ENCODE measurements at places on chromosomes 2 and 18.

DNA sequence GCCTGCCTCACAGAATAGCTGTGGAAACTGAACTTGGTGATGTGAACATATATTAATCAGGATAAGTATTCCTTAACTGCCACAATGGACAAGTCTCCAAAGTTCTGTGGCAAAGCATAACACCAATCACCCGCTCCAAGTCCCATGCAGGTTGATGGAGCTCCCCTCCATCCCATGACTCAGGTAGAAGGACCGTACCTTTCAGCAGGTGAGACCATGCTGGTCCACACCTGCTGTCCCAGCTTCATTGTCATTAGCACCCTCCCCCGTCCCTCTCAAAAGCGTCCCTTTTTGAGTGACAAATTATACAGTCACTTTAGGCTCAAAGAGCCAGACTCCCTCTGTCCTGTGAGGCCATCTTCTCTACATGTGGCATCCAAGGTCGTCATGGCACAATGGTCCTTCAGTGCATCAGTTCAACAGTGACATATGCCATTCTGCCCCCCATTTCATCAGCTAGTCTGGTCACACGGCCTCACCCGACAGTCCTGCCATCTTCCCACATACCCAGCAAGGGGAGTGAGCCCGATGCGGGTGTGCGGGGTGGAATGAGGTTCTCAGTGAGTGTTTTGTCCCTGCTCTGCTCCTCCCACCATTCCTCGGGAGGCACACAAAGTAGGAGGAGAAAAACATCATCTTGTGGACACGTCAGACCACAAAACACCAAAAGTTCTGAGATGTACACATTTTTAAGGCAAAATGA, 136.7 kb upstream of the MYCN start:
- DNase-seq, result no peak

DNA sequence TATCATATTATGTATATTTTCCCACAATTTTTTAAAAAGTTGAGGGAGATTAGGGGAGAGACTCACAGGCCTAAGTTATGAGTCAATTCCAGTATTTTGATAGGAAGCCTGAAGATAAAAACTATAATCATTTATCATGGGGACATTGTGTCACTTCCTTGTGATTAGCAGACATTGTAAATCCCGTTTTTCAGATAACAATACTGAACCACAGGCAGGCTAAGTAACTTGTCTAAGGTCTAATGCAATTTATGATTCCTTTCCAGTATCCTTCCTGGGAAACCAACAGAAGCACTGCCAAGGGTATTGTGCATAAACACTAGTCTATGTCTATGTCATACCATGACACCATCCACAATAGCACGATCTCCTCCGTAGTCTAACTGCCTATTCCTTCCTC, 235.2 kb upstream of the PIK3C3 start:
- DNase-seq, result no peak

DNA sequence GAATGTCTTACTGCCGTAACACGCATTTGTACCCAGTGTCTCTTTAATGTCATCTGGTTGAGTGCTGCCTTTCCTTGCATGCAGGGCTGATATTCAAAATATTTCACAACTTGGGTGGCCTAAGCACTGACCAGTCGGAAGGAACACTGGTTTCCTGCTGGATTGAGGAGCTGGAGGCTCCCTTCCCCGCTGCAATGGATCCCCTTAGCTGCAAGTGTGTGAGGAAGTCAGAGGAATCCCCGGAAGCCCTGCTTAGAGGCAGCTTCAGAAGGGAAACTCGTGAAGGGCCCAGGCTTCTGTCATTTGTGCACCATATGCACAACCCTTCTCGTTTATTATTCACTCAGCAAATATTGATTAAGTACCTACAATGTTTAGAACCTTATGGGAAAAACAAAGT, 33.2 kb upstream of the SP3 start:
- no peak for DNase-seq

- no peak for DNase-seq
Measured at GRCh38 chr2:173830170-173830569, 135.0 kb downstream of the SP3 start.

GRCh38 chr18:74445585-74445984, 11.5 kb downstream of the DIPK1C start:
- DNase-seq, result no peak
